ENCODE measurements at places on chromosomes 16 and 17. TPM values are rescaled to one million over a fixed set of nuclear protein-coding genes. Genes with fewer than 3 reads are reported as not detected.

Gene GLIS2
- 10.2 TPM for total RNA-seq

Gene TP53TG3
- 0.56 TPM for total RNA-seq

Gene MYCBPAP
- 0.78 TPM for total RNA-seq

Gene ZG16
- total RNA-seq, result 0.17 TPM

Gene VTN
- total RNA-seq, result 1.9 TPM

Gene MYL4
- not detected for total RNA-seq

Gene TTLL6
- total RNA-seq, result 0.35 TPM

Gene BCL7C
- total RNA-seq, result 20.8 TPM

Gene KRTAP3-2
- not detected for total RNA-seq

Gene KRTAP1-1
- total RNA-seq, result not detected

Gene CCL22
- total RNA-seq, result not detected

Gene TBC1D3H
- total RNA-seq, result 3.7 TPM

Gene SHISA9
- 0.56 TPM for total RNA-seq

Gene RUNDC3A
- 77.1 TPM for total RNA-seq

Gene EFCAB13
- total RNA-seq, result 6.9 TPM

Gene RGS9
- total RNA-seq, result 52.0 TPM

Gene ARSG
- 29.8 TPM for total RNA-seq

Gene STAC2
- total RNA-seq, result 0.82 TPM

Gene RPS15A
- 1,937 TPM for total RNA-seq
